ENCODE measurements at places on chromosomes 3 and 15.

- peak; percentile 86 for DNase-seq
Measured at GRCh38 chr3:178304758-178305467, 231.3 kb upstream of the KCNMB2 start.

DNA sequence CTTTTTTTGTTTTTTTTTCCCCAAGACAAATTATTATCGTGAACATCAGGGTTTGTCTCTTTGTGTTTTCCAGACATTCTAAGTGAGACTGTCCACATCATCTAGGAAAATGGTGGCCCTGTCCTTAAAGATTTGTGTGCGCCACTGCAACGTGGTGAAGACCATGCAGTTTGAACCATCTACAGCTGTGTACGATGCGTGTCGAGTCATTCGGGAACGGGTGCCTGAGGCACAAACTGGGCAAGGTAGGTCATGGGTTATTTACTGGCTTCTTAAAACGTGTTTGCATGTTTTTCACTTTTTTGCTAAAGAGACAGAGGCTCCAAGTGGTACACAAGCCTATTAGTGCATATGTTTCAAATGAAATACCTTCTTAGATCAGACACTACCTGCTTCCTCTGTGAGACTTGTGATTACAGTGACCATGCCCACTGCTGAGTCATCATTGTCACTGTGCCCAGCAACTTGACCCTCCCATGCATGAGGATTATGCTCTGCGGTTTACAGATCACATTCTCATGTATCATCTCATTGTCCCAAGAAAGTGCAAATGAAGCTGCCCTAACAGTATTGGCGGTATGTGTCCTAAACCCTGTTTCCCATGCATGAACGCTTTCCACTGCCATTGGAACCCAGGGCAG is 395.2 kb upstream of the TPM1 start:
- DNase-seq: peak; percentile 64

GRCh38 chr15:52093539-52094510 is 18.8 kb downstream of the BCL2L10 start:
- DNase-seq: peak; percentile 91

DNA sequence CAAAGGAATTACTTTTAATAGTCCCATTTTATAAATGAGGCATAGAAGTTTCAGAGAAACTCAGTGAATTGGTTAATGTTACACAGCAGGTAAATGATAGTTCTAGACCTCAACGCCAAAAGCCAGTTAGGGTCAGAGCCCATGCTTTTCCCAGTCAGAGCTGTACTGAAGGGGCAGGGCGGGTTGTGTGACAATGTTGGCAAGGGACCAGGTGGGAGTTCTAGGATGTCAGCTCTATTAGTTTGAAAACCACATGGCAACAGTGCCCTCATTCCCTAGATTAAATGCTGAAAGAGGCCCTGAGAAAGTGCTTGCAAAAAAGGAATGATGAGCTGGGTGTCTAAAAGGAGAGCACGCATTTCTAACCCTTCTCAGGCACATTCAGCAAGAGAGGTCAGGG is 65.4 kb upstream of the EPHB1 start:
- no peak for DNase-seq

DNA sequence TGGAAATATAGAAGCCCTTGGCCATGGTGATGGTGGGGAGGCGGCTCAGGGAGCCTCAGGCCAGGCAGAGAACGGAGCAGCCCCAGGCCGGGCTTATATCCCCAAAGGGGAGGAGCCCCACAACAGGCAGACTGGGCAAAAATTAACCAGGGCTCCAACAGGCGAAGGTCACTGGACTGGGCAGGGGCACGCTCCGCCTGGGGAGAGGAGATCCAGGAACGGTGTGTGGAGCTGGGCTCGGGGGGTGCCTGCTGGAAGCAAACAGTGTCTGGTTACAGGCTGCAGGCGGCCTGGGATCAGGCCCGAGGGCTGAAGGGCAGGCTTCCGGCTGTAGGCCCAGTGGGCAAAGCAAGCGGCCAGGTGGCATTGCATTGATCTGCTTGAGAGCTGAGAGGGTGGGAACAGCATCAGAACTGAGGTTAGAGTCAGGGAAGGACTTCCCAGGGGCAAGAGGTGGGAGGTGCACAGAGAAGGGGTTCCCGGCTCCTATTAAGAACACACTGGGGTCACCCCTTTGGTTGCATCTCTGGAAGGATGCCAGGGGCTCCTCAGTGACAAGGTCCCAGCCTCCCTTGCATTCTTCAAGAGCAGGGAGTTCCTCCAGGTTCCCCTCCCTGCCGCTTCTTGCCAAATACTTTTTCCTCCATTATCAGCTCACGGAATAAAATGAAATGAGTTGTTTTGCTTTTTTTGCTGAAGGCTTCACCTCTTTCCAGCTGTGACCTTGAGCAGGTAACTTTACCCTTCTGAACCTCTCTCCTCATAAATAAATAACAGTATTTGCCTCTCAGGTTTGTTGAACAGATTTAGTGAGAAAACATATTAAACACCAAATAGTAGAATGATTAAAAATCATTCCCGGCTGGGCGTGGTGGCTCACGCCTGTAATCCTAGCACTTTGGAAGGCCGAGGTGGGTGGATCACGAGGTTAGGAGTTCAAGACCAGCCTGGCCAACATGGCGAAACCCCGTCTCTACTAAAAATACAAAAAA is 7.8 kb downstream of the ANPEP start:
- DNase-seq: no peak

DNA sequence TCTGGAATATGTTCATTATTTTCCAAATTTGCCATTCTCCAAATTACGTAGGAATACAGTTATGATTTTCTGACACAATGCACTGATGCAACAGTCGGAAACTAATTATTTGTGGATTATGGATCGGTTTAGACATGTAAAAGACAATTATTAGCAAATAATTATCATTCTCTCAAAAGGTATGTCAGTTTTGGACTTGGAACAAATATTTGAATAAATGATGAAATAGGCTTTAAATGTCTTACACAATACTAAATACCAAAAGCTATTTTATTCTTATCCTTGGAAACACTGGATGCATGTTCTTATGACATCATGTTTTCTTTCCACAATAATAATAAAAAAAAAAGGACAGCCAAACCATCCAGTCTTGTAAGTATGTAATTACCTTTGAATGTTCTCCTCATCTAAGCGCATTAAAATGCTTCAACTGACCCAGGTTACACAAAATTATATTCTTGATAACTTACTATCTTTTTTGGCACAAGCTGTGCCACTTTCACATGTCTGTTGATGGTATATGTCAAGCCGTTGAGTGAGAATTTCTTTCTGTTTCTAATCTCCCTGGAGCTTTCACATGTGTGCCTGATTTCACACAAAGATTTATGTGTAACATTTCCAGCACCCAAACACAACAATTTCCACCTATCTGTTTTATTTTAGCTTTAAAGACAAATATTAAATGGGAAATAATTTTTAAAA is 238.5 kb upstream of the ZNF385D start:
- peak; percentile 7 for DNase-seq

DNA sequence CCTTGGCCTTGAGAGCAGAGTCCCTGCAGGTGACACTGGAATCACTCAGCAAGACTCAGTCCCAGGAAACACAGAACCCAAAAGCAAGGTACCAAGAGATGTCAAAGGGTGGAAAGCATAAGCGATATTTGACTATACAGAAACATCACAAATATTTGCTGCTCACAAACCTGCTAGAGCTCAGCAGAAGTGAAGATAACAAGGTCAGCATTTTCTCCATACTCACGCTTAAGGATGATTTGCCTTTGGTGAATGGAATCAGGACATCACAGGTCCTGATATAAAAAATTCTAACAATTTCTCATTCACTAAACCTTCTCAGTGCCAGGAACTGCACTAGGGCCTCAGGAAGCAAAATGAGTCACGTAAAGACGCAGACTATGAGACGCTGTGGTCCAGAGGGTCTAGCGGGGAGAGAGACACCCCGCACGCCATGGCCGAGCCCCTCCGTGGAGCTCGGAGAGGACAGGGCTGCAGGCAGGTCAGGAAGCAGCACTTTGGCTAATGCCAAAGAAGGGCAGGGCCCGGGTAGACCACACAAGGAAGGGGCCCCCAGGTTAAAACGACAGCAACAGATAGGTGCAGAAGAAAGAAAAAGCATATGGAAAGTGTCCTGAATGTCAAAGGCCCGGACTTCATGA is 10.7 kb downstream of the PCSK6 start:
- no peak for DNase-seq

- DNase-seq: no peak
Measured at GRCh38 chr3:124599147-124599765, 131.0 kb upstream of the UMPS start.

- peak; percentile 65 for DNase-seq
Measured at GRCh38 chr3:141408596-141408995, 40.3 kb downstream of the ZBTB38 start.

GRCh38 chr15:35458176-35458856 is 87.6 kb downstream of the DPH6 start:
- DNase-seq: peak; percentile 50

- DNase-seq: no peak
Measured at GRCh38 chr15:101210058-101210457, 41.8 kb downstream of the CHSY1 start.
